ENCODE measurements at places on chromosomes 2 and 18.

DNA sequence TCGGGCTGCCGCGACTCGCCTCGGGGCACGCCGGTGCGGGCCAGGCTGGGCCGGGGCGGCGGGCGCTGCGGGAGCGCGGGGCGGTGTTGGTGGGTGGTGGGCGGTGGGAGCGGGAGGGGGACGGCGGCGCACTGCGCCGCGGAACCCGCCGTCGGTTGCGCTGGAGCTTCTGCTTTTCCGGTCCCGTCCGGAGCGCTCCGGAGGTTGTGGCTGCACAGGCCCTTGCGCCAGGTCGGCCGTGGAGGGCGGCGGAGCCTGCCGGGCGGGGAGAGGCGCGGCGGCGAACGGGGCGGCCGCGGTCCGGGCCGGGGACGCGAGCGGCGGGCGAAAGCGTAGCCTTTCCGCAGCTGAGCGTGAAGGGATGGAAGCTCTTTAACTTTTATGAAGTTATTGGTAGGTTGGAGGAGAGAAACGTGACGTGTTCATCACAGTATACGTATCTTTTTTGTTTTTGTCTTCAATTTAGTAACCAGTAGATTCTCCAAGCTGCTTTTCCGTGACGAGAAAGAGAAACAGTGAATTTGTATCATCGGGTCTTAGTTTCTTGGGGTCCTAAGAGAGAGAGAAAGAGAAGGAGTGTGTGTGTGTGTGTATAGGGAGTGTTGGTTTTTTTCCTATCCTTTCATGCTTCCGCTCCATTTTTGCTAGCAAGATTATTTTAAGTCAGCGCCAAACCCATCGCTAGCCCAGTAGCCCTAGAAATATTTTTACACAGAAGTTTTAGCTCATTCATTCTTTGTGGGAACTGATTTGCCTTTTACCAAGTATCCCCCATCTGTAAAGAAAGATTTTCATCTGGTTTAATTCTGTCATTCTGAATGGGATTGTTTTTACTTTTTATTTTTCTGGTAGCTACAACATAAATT, 535 bp downstream of the ATG4B start:
- DNase-seq = peak; percentile 18

- no peak for DNase-seq
Observed at GRCh38 chr2:236250286-236250685, 13.9 kb downstream of the ASB18 start.

DNA sequence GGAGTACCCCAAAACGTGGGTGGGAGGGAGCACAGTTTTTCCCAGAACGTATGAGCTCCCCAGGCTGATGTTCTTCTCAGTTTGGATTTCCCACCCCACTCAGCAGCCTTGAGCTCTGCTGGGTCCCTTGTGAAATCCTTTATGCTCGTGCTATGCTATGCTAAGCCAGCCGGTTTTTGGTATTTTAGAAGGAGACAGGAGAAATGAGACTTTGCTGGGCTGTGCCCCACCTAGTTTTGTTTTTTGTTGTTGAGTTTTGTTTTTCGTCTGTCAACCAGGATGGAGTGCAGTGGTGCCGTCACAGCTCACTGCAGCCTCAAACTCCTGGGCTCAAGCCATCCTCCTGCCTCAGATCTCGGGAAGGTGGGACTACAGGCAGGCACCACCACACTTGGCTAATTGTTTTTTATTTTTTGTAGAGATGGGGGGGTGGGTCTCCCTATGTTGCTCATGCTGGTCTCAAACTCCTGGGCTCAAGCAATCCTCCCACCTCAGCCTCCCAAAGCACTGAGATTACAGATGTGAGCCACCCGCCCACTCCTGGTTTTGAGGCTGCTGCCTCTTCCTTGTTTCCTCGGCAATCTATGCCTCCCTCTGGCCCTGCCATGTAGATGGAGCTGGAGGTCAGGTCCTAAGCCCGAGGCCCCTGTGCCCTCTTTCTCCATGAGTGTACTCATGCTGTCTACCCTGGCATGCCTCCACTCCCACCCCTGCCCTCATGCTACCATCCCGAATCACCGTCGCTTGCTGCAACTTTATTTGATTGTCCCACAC, 17.5 kb upstream of the MGAT4A start:
- no peak for DNase-seq

DNA sequence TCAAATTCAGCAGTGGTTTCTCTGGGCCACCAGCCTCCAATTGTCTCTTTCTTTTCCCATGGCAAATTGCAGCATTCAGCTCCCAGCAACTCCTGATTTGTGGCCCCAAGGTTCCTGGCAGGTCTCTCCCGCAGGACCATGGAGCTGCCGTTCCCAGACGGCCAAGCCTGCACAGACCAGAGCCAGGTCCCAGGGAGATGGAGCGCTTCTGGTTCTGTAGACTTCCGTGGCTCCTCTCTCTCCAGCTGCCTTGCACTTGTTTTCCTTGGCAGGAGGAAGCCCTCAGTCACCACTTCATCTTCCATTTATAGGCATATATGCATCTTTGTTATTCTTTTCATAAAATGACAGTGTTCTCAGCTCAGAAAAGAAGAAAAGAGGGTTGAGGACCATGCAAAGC, 21.7 kb downstream of the TNP1 start:
- DNase-seq = peak; percentile 70

DNA sequence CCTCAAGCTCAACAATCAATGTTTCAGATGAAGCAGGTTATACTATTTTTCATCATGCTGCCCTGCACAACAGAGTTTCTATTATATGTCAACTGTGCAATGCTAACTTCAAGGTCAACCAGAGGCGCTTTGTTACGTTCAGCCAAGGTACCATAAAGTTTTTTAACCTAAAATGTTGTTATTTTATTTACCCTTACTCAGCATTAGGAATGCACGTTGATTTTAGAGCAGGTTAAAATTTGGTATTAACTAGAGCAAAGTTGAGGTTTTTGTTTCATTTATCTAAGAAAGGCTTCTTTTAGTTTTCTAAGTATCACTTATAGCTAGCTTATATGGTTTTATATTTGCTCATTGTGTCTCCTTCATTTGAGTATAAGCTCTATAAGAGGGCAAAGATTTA, 21.8 kb downstream of the ANKAR start:
- DNase-seq = no peak

DNA sequence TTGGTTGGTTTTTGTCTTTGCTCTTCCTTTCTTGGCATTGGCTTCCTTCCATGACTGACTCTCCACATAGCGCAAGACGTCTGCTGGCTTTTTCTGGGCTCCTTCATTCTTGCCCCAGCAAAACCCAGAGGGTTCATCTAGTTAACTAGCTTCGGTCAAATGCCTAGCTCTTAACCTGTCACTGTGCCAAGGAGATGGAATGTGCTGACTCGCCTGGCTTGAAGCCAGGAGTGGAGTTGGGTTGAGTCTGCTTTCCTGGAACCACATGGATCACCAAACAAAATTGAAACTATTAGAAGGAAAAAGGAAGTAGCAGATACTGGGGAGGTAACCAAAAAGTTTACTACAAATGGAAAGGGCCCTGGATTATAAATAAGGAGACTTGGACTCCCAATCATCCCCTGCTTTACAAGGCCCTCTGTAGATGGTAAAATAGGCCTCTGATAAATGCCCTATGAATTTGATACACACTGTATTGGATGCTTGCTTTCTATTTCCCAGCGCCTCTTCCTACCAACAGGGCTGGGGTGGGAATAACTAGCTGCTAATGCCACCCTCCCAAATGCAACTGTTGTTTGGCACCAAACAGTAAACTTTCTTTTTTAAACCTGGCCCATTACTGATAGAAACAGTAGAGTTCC, 11.3 kb downstream of the MALT1 start:
- peak; percentile 74 for DNase-seq

GRCh38 chr18:75250471-75250821, 39.8 kb downstream of the TSHZ1 start:
- no peak for DNase-seq

DNA sequence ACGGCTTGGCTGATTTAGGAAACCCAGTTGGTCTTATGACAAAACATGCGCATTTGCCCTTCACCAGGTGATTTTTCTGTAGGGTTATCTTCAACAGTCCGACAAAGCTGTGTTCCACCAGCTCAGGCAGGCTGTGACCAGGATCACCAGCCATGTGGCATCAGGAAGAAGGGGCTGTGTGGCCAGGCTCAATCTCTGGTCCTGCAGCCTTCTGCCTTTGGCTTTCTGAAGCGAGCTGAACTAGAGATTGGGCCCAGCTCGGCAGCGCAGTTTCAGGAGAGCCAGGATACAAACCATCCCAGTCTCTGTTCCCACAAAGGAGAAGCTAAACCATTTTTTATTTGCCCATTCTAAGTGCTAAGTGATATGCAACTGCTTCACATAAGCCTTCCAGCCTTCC, 282.3 kb downstream of the SOX11 start:
- no peak for DNase-seq

GRCh38 chr2:129499747-129500146, 479.7 kb upstream of the RAB6C start:
- no peak for DNase-seq

DNA sequence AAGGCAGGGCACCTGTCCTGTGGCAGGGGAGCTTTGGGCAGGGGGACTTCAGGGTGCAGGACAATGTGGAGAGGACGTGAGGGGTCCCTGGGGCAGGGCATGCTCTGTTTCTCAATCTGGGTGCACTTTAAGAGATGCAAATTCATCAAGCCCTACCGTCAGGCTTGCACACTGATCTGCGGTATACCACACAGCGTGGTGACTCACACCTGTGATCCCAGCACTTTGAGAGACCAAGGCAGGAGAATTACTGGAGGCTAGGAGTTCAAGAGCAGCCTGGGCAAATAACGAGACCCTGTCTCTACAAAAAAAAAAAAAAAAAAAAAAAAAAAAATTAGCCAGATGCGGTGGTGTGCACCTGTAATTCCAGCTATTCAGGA, 10.2 kb upstream of the GPC1 start:
- DNase-seq = no peak

- no peak for DNase-seq
Observed at GRCh38 chr2:129865976-129866375, 113.5 kb upstream of the RAB6C start.

DNA sequence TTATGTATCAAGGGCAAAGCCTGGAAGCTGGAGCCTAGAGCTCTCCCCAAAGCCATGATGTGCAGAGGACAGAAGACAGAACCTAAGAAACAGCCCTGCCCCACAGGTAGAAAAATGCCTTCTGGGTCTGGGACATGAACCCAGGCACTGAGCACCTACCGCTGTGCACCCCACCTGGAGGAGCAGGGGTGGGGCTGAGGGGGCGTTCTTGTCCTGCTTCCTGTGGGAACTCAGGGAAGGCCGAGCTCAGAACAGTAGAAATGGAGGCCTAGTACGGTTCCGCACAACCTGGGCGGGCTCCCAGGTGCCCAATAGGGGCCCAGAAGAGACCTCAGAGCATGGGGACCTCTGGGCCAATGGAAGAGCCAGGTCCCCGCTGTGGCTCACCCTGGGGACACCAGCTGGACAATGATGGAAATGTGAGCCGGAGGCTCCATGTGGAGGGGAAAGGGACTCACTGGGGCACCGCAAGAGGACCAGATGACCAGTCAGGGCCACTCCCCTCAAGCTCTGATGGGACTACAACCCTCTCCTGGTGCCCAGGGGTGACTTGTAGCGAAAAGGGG, 3.2 kb downstream of the CRACDL start:
- no peak for DNase-seq

- DNase-seq = no peak
Observed at GRCh38 chr2:147623328-147623727, 221.5 kb upstream of the ACVR2A start.

DNA sequence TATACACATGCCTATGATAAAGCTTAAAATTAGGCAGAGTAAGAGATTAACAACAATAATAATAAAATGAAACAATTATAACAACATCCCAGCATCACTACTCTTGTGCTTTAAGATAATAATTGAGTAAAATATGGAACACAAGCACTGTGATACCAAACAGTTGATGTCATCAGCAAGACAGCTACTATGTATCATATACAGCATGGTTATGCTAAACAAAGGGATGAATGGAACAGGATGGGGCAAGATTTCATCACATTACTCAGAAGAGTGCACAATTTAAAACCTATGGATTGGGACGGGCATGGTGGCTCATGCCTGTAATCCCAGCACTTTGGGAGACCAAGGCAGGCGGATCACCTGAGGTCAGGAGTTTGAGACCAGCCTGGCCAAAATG, 1221.0 kb downstream of the SUCLG1 start:
- DNase-seq = no peak

- no peak for DNase-seq
Observed at GRCh38 chr18:76670564-76671288, 151.6 kb upstream of the ZNF236 start.

- DNase-seq = no peak
Observed at GRCh38 chr18:27225947-27226481, 40.9 kb upstream of the CHST9 start.

Data from IMR-90 (cell line).